Renal cortical epithelial cell (primary cell): ENCODE measurements at places on chromosomes 1 and 21. TPM values are rescaled to one million over a fixed set of nuclear protein-coding genes. Genes with fewer than 3 reads are reported as not detected.

DNA sequence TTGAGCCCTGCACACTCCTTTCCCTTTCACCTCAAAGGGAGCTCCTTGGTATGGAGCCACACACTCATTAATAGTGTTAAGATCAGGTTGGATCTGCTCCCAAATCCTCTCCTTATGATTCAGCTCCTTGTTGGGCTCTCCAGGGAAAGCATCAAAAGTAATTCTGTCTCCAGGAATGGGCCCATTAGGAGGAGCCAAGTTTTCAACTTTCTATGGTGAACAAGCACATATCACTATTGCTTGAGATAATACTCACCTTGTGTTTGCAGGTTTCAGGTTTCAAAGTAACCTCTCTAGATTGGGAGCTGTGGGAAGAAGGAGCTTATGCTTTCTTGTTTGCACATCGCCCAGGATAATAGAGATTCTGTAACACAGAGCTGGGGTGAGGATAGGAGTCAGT, 164.8 kb downstream of the TNFSF18 start:
- DNase-seq, result no peak

- DNase-seq, result no peak
Observed at GRCh38 chr1:115924770-115925169, 51.5 kb upstream of the SLC22A15 start.

DNA sequence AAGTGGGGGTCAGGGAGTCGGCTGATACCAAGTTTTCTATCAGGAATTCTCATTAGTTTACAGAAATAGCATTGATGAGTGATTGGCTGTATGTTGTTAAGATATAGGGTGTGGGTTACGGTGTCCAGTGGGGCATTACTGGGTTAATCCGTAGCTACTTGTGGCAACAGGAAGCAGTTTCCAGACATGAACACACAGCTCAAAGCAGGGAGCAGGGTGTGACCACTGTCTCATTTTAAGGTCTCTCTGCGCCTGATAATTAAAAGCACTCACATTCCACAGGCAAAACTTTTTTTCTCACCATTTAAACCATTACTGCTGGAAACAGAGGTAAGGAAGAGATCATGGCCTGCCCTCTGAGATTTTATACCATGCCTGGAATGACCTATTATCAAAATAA, 114.9 kb downstream of the SIK1 start:
- DNase-seq, result peak; percentile 18

The MYCL gene
- total RNA-seq, result 0.70 and 1.4 TPM in 2 replicates

The LRRC38 gene
- total RNA-seq, result not detected in 2 replicates
